Natural killer cell (primary cell): ENCODE measurements at places on chromosomes 3 and 15. TPM values are rescaled to one million over a fixed set of nuclear protein-coding genes. Genes with fewer than 3 reads are reported as not detected.

Gene COL6A5
- total RNA-seq, result not detected

GRCh38 chr3:150359381-150359780, 48.7 kb upstream of the TSC22D2 start:
- H3K4me3 ChIP-seq, result no peak overlapping the region
- no peak overlapping the region for H3K27ac ChIP-seq
- H3K36me3 ChIP-seq, result no peaks in the 10 kb centered on the region
- no peaks in the 10 kb centered on the region for H3K4me1 ChIP-seq

DNA sequence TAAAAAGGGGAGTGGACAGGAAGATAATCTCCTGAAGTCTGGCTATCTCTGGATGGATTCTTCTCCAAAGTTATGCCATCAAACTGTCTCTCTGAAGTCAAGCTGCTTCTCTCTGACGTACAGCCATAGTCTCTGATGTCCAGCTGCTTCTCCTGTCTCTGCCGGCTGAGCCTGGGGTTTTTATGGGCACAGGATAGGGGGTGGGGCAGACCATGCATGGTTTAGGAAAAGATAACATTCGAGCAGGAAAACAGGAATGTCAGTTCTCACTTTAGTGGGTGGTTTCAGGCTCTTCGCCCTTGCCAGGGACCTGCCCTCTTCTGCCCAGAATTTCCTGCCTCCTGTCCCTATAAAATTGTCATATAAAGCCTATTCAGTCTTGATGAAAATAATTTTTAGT, 110.9 kb upstream of the ROBO1 start:
- H3K4me3 ChIP-seq, result no peak overlapping the region
- no peaks in the 10 kb centered on the region for H3K36me3 ChIP-seq
- H3K27ac ChIP-seq, result no peak overlapping the region
- no peaks in the 10 kb centered on the region for H3K4me1 ChIP-seq

Gene EXD1
- not detected for total RNA-seq
